ENCODE measurements at places on chromosomes 6 and 20. TPM values are rescaled to one million over a fixed set of nuclear protein-coding genes. Genes with fewer than 3 reads are reported as not detected.

GRCh38 chr6:89574910-89575561 is 63.5 kb downstream of the LYRM2 start:
- no peak for DNase-seq

GRCh38 chr20:35191419-35192117 is 19.7 kb downstream of the PROCR start:
- no peak for DNase-seq

GRCh38 chr6:3540253-3540820 is 83.5 kb upstream of the SLC22A23 start:
- DNase-seq: no peak

- no peak for DNase-seq
Measured at GRCh38 chr20:63461104-63461763, 11.2 kb downstream of the KCNQ2 start.

DNA sequence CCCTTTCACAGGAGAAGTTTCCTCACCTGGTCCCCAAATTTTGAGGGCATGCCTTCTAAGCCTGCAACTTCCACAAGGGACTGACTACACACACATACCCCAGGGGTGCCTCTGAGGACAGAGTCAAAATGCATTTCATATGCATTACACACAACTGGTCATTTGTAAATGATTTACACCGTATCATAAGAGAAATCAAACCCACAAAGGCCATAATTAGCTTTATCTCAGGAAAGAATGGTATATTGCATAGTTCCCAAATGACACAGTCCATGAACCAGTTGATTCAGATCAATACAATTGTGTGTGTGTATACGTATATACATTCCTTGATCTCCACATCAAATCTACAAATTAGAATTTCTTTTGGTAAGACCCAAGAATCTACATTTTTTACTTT is 203.3 kb upstream of the PRDM1 start:
- DNase-seq: no peak

- no peak for DNase-seq
Measured at GRCh38 chr6:169145991-169146501, 107.6 kb downstream of the THBS2 start.

GRCh38 chr20:20367575-20368417 is at the start of gene INSM1:
TSS of gene INSM1 (plus strand) at chr20:20368104. CDS start at chr20:20368268, 164 bp downstream.
- DNase-seq: no peak

DNA sequence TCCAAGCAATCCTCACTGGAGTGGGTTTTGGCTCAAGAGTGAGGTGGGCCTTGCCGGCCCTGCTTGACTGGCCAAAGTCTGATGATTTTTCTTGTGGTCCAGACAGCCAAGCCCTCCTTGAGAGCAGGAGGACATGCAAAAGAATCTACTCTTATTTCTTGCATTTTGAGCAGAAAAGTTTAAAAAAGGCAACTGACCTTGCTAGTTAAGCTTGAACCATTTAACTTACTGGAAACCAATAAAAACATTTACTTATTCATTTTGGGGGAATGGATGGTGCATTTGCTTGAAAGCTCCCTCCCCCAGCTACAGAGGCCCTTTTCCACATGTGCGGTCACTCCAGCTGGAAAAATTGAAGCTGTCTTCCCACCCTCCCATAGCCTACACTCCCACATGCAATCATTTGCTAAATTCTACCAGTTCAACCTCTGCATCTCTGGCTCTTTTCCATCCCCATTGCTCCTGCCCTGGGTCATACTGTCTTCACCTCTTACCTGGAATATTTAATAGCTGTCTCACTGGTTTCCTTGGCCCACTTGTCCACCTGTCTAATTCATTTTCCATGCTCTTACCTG is 527.9 kb downstream of the DHX35 start:
- no peak for DNase-seq

DNA sequence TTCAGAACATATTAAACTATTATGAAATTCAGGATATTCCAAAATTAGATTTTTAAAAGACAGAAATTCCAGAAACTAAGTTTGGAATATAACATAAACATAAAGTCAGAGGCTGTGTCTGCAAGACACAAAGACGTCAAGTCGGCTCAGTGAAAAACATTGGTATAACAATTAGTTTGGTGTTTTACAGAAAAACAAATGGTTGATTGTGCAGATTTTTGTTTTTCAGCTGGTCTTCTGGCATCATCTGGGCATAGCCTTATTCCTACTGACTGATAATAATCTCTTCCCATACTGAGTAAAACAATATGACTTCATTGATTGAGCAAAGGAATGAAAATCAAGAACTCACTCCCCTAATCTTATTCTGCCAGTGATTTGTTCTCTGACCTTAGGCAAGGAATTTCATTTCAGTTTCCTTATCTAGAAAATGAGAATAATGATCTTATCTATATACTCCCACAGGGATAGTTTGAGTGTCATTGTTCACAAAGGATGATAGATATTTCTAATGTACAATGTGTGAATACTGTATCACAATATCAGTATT is 84.3 kb downstream of the FRK start:
- DNase-seq: no peak

- DNase-seq: no peak
Measured at GRCh38 chr20:3224681-3225421, 14.1 kb downstream of the SLC4A11 start.

DNA sequence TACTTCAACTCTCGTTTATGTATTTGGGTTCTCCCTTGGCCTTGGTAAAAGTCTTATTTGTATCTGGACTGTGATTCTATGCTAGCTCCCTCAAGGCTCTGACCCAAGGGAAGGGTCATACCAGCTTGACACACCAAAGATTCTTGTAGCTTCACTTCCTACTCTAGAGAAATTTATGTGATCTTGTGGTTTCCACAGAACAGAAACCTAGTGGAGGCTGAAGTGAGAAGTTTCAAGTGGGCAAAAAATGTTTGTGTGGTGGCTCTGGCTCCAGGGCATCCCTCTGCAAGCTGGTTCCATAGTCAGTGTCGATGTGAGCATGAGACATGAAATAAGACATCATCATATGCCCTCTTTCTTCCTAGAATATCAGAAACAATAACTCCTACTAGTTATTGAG is 48.1 kb upstream of the TNFRSF21 start:
- no peak for DNase-seq

- no peak for DNase-seq
Measured at GRCh38 chr6:108669673-108670072, 109.0 kb downstream of the FOXO3 start.

DNA sequence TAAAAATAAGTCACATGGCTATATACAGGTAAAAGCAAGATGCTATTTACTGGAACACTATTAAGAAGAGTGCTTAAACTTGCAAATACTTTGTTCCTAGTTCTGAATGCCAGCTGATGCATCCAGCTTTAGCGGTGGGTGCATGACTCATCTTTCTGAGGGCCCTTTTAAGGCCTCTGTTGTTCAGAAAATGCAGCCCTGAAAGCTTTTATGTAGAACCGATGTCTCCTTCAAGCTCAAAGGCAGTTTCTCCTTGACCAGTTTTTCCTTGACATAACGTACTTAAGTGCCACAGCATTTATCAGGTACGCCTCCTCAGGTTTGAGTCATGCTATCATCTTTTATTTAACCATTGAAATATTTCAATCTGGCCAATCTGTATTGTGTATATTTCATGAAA is 82.8 kb downstream of the MLIP start:
- no peak for DNase-seq

DNA sequence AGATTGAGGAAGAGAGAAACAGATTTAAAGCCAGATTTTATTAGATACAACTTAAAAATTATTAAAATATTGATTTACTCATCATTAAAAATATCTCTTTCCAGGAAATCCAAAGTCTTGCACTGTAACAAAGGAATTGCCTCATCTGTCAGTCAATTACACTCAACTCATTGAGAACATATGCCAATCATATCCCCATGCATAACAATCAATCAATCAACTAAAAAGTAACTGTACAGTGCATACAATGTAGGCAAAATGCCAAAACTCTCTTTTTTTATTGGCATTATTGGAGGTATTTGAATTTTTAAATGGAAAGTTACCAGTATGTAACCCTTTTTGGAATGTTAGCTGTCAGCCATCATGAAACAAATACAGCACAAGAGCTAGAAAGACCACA is 45.3 kb upstream of the FAM83B start:
- DNase-seq: no peak

- DNase-seq: no peak
Measured at GRCh38 chr6:28240471-28240870, 11.6 kb downstream of the ZKSCAN4 start.

GRCh38 chr6:97059473-97059872 is 134.9 kb downstream of the KLHL32 start:
- DNase-seq: no peak

- no peak for DNase-seq
Measured at GRCh38 chr6:168208402-168208801, 111.2 kb downstream of the DACT2 start.

DNA sequence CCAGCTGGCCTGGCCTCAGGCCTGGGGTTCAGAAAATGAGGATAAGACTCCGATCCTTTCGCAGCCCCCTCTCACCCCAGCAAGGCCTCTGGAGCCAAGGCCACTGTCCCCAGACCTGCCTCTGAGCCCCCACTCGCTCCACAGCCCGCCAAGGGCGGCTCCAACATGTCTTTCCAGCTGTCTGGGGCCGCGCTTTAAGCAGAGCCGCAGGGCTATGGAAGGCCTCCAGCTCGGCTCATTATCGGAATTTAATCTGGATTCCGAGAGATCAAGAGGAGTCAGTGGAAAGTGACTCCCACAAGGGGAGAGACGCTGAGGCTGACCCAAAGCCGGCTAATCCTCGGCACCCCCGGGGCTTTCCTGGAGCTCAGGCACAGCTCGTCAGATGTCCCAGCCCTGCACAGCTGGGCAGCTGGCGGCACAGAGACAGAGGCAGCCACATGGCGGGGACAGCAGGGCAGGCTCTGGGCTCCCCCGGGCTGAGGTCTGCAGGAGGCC is 41.8 kb downstream of the BMP7 start:
- no peak for DNase-seq

GRCh38 chr20:23679133-23680092 is 9.4 kb downstream of the CST4 start:
- no peak for DNase-seq

GRCh38 chr20:37346535-37347346 is 801 bp downstream of the SRC start:
- no peak for DNase-seq

- no peak for DNase-seq
Measured at GRCh38 chr6:12165722-12166280, 124.4 kb upstream of the EDN1 start.

DNA sequence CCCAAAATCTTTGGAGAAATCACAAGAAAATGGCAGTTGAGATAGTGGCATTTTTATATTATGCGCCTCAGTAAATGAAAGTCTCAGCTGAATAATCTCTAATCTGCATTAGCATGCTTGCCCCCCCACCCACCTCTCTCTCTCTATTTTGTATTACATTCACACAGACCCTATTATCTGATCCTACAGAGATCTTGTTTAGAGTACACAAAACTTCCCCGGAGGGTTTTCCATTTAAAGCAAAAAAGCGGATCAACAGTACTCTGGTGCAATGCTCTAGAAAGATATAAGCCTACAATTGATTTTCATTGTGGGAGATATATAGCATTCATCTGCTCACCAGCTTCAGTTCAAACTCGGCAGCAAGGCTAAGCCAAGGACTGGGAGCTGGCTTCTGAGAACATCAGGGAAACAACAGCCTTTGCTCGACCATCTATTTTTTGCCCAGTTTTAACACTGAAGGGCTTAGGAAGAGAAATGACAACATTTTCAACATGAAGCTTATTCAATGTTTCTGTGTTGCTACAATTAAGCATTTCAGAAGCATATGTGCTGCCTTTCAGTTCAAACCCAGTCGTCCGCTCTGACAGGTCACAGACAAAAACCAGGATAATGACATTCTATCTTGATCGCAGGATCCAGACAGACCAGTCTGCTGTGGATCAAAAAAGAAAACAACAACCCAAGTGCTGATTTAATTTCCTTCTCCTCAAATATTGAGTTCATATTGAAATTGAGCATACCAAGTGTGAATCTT is 137.6 kb upstream of the ATXN1 start:
- DNase-seq: no peak

DNA sequence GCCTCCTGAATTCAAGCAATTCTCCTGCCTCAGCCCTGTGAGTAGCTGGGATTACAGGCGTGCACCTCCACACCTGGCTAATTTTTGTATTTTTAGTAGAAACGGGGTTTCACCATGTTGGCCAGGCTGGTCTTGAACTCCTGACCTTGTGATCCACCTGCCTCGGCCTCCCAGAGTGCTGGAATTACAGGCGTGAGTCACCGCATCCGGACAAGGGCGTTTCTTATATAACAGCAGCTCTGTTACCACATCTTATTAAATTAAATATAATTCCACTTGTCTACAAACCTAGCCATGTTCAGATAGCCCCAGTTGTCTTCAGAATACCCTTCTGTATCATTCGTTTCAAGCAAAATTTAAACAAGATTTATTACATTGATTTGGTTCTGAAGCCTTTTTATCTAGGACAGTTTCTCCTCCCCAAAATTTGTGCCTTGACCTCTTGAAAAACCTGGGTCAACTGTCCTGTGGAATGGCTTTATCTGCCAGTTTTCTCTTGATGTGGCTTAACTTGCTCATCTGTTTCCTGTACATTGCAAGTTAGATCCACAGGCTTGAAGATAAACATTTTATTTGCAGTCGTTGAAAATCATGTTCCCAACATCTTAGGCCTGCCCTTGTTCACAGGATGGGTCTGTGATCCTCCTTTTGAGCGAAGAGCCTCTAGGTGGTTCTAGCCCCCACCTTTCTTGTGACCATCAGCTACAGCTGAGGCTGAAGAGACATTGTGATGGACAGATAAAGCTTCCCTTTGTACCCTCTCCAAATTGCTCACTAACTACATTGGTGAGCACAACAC is 132.2 kb downstream of the ARID1B start:
- no peak for DNase-seq

DNA sequence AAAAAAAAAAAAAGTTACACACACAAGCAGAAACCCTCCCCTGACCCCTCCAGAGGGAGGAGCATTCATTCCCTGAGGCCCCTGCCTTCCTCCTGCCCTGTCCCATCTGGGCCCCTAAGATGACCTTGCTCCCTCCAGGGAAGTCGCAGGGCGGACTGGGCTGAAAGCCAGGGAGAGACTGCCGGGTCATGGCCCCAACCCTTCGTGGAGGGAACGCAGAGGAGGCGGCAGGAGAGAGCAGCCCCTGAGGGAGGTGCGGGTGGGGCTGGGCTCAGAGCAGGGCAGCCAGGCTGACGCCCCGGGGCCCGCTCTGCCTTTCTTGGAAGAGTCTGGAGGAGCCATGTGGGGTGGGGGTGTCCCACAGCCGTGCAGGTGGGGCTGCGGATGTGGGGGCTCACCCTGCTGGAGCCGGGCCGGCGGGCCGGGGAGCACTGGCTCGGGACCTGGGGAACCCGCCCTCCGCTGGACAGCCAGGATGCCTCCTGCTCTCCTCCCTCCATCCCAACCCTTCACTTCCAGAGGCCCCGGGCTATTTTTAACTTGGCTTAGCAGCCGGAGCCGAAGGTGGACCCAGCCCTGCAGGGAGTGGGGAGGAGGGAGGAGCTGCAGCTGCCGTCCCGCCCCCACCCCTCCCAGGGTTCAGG is 15.0 kb upstream of the ABHD16B start:
- no peak for DNase-seq

ZC2HC1B gene
- total RNA-seq: not detected

SAMD5 gene
- 15.7 TPM for total RNA-seq

ATF6B gene
- total RNA-seq: 45.4 TPM

DEFB132 gene
- not detected for total RNA-seq

FNDC1 gene
- 0.38 TPM for total RNA-seq

SIRPD gene
- not detected for total RNA-seq

All from esophagus squamous epithelium (tissue), 5 donors.